Activated naive CD8-positive, alpha-beta T cell treated with anti-CD3 and anti-CD28 coated beads, Interleukin-2, amount 50 U/mL, for 16 hours (primary cell): ENCODE measurements at places on chromosomes 11 and 22.

DNA sequence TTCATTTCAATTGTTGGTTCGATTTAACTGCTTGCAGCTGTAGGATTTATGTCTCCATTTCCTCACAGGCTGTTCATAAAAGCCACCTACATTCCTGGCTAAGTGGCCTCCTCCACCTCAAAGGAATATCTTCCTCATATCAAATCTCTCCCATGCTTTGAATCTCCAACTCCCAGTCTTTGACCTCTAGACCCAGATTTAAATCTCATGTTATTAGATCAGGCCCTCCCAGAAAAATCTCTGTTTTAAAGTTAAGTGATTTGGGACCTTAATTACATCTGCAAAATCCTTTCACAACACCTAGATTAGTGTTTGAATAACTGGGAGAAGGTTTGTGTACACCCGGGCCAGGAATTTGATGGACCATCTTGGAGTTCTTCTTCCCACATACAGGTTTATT, 33.9 kb upstream of the POLA2 start:
- DNase-seq: no peak

DNA sequence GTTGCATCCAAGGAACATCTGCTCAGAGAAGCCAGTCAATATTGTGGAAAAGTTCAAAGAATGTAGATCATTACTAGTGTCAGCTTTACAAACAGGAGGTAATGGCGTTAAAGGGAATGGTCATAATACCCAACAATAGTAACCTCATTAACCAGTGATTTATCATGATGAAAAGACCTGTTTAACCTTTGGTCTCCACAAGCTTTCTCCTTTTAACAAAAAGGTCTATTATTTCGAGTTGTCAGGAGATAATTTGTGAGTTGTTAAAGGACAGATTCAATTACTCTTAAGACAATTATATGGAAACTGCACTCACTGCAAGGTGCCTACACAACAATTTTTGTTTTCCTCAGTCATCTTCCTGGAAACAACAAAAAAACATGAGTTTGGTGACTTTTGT, 73.8 kb upstream of the HTATIP2 start:
- no peak for DNase-seq

DNA sequence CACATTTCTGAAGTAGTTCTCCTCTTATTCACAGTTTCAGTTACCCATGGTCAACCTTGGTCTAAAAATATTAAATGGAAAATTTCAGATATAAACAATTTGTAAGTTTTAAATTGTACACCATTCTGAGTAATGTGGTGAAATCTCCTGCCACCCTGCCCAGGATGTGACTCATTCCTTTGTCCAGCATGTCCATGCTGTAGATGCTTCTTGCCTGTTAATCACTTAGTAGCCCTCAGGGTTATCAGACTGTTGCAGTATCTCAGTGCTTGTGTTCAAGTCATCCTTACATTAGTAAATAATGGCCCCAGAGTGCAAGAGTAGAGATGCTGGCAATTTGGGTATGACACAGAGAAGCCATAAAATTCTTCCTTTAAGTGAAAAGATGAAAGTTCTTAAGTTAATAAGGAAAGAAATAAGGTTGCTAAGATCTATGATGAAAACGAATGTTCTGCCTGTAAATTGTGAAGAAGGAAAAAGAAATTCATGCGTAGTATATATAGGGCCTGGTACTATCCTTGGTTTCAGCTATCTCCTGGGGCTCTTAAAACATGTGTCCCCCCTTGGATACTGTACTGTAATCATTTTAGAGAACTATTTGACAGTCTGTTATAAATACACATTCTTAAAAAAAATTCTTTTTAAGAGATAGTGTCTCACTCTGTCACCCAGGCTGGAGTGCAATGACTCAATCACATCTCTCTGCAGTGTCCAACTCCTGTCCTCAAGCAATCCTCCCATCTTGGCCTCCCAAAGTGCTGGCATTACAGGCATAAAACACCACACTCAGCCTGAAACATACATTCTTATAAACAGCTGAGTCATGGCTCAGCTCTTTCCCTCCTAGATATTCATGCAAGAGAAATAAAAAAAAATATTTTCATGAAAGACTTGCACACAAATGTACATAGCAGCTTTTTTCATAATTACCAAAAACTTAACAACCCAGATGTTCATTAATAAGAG, 31.3 kb downstream of the MTNR1B start:
- no peak for DNase-seq

DNA sequence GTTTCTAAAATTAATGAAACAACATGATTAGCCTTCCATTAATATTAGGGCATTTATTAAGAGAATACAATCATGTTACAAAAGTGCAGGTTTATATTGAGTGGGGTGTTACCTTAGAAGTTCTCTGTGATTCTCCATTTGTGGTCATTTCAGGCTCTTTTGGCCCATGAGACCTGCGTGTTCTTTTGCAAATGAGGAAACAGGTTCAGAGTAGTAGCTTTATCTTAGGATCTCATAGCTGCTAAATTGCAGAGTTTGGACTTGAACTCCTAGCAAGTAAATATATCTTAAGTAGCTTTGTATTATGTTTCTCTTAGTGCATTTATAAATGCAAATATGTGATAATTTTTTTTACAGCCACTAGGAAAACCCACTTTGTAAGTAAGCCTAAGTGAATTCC, 18.3 kb downstream of the FAR1 start:
- DNase-seq: no peak

- DNase-seq: no peak
These were observed 62.4 kb upstream of the CCDC179 start for GRCh38 chr11:22922672-22923071.

GRCh38 chr11:66059966-66060680, 8.0 kb downstream of the SF3B2 start:
- DNase-seq: no peak

- no peak for DNase-seq
These were observed 9.7 kb downstream of the SRSF8 start for GRCh38 chr11:95076416-95076815.

DNA sequence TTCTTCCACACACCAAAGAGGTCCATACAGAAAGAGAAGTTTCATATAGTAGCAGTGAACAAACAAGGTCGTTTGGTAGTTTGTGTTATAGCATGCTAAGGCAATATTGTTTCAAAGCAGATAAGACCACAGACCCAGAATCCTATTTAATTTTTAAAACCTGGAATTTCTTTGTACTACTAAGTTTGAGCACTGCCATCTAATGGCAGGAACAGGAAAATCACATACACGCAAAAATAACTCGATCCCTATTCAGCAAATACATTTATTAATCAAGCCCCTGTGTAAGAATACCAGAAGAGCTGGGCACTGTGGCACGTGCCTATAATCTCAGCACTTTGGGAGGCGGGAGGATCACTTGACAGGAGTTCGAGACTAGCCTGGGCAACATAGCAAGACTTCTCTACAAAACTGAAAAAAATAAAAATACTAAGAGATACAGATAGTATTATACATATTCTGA, 2.9 kb upstream of the BTBD10 start:
- DNase-seq: no peak

GRCh38 chr11:124543145-124543544, 309 bp downstream of the OR8B12 start:
- DNase-seq: no peak

GRCh38 chr22:40118979-40119378, 58.7 kb upstream of the TNRC6B start:
- DNase-seq: no peak
